AG09309 (cell line): ENCODE measurements at places on chromosomes 11 and 22.

- no peak for DNase-seq
Measured at GRCh38 chr11:129458278-129458677, 82.6 kb downstream of the BARX2 start.

- peak; percentile 76 for DNase-seq
Measured at GRCh38 chr22:45105281-45105702, 58.4 kb upstream of the NUP50 start.

GRCh38 chr11:57466680-57467079 lies 6.4 kb downstream of the RTN4RL2 start:
- DNase-seq, result no peak

- no peak for DNase-seq
Measured at GRCh38 chr11:34996958-34997357, 80.5 kb downstream of the PDHX start.

DNA sequence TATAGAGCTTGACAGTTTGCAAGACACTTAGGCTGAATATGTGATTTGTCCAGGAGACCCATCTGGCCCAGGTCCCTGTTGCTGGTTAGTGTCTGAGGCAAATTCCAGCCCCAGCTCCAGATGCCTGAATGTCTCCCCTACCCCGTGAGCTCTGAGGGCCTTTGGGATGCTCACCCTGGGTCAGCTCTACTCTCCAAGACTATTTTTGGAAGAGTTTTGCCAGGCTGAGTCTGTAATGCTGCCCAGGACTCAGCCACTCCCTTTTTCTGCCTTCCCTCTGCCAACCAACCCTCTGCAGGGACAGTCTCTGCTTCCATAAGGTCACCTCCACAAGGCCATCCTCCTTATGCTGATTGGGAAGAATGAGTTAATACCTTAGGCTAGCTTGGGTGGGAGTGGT lies 66.3 kb downstream of the CABIN1 start:
- DNase-seq, result no peak

DNA sequence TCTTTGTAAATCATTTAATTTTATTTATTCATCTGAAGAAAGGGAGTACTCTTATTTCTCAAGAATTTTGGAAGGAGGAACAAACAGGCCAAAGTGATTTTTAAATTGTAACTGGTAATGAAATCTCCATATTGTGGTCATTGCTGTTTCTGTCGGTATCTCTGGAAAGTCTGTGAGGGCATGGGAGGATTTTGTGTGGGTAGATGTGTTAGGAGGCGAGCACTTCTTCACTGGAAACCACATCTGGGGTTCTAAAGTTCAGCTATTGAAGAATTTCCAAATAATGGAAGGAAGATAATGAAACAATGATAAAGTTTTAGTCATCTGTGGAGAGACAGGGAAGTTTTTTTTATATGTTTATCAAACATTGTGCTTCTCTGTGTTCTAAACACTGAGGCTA lies 6.6 kb downstream of the TRIM34 start:
- no peak for DNase-seq

- no peak for DNase-seq
Measured at GRCh38 chr22:17047656-17048055, 37.1 kb upstream of the IL17RA start.

- no peak for DNase-seq
Measured at GRCh38 chr11:109422870-109423465, 978 bp downstream of the C11orf87 start.

DNA sequence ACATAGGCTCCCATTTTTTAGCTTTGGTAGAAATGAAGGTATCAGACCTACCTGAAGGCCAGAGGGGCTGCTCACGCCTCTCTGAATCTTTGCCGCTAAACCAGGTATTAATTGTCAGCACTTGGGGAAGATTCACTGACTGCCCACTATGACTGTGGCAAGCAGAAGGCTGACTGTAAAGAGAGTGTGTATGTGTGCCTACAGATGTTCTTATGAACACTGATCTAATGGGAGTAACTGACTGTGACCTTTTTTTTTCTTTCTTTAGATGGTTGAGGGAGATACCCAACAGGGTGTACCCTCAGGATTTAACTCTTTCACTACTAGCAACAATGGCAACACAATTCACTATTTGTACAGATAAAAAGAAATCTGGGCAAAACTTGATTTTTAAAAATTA lies at the start of gene RAG2:
TSS of gene RAG2 (minus strand) at position 186 of the 400 bp plus-strand sequence. CDS start 4,068 bp downstream, outside the sequence.
- DNase-seq, result no peak

GRCh38 chr11:22930816-22931594 lies 70.7 kb upstream of the CCDC179 start:
- no peak for DNase-seq

DNA sequence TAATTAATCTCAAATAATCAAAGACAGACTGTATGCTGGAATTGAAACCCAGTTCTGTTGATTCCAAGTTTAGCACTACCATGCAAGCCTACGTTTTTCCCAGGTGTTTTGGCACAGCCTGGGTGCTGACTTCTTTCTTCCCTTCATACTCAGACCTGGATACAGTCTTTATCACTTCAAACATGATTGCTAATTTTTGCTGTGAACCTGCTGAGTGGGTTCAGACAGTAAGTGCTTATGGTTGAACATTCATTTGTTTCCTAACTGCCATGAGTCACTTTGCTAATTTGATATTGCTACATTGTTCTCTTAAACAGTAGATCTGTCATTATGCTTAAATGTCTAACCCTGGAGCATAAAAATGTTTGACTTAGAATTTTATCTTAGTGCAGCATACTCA lies 12.2 kb downstream of the PAAF1 start:
- peak; percentile 34 for DNase-seq

GRCh38 chr22:27747396-27748221 lies 53.9 kb downstream of the MN1 start:
- DNase-seq, result no peak

DNA sequence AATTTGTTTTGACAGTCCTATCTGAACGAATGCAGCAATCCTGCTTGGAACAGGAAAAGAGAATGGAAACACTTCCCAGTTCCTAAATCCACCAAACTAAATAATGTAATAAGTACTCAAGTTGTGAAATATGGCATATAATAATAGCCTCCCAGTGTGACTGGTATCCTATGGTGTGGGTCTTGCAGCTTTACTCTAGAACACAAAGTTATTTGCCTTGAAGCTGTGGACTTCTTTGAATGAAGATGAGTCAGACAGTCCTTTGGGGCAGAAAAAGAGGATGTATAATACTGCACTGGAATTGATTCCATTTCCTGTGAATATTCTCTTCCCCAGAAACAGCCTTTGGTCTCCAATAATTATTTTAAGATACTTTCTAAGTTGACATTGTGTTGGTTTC lies 887.0 kb downstream of the KCNA4 start:
- no peak for DNase-seq

DNA sequence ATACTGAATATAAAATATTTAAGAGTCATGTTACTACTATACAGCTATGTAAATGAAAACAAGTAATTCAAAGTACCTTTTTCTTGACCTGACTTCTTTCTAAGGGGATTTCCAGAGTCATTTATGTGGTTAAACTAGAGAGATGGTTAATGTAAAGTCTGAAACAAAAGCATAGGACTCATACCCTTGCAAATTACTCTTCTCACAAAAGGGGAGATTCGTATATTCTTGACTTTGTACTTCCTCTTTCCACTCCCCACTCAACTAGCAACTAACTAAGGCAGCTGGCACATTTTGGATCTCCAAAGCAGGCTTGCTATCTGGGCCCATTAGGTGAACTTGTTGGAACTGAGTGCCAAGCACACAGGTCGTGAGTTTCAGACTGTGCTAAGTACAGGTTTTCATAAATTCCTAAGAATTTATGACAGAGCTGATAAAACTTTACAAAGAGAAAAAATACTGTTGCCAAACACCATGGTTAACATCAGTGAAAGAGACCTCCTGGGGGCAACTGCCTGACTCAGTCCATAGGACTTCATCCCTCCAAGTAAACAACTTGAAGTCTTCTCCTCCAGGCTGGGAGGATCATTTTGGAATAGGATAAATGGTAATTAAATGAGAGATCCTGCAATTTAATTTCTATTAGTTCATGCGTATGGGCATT lies 77.0 kb upstream of the DDI1 start:
- peak; percentile 35 for DNase-seq

DNA sequence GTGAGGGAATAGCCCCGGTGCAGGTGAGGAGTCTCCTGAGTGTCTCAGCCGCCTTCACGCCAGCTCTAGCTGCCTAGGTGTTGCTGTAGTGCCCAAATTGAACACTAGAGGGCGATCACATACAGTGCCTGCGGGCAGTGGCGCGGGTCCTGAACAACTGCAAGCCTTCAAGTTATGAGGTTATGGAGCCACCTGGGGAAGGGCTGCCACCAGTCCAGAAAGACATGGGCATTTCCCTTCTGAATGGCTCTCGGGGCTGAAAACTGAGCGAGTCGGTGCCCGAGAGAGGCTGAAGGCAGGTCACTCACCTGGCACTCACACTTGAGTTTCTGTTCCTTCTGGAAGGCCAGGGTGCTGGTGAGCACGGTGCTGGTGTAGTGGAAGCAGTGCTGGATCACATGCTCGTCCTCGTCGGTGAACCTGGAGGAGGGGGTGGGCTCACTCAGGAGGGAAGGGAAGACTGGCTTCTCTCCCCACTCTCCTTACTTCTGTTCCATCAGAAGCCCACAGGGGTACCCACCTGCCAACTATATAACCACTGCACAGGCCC lies 88.4 kb downstream of the PDE2A start:
- DNase-seq, result no peak

DNA sequence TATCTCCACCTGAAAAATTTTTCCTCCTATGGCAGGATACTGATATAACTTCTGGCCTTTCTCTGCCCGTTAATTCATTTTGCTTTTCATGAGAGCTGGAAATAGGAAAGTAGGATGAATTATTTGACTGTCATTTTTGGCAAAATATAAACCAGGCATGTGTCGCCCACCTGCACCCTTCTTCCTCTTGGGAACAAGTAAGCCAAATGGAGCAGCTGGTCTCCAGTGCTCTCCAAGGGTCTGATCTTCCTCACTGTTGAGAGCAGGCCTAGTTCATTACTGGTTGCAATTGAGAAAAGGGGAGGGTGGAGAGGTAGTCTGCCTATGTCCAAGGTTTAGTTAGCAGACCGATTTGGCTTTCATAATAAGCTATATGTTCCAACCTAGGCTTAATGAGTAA lies 582.2 kb downstream of the DLG2 start:
- DNase-seq, result no peak

DNA sequence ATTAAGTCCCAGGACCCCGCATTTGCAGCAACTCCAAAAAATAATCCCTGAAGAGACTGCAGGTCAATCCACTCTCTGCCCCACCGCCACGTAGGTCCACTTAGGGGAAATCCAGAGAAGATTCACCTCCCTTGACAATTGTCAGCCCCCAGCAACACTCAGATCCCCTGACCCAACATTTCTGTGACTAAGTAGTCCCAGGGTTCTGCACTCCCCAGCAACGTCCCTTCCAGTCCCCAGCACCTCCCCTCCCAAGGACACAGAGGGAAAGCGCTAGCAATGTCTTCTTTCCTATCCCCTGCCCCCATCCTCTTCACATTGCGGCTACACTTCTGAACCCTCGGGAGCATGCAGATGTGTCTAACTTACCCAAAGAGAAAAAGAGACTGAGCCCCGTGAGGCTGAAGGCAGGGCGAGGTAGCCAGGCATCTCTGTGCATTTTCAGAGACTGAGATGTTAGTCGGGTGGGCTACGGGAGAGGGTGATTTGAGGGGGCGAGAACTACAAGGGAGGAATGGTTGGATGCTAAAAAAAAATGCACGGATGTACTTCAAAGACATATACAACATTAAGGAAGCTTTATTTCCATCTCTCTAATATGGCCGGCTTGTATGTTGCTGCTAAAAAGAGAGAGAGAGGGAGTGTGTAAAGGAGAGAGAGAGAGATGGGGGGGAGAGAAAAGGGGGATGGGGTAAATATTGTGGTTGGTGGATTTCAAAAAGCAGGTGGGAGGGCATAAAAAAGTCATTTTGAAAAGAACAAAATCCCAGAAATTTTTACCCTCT lies at the start of gene SCN2B:
TSS of gene SCN2B (minus strand) at position 647 of the 785 bp plus-strand sequence. CDS start at position 439, 208 bp downstream.
- DNase-seq, result no peak

DNA sequence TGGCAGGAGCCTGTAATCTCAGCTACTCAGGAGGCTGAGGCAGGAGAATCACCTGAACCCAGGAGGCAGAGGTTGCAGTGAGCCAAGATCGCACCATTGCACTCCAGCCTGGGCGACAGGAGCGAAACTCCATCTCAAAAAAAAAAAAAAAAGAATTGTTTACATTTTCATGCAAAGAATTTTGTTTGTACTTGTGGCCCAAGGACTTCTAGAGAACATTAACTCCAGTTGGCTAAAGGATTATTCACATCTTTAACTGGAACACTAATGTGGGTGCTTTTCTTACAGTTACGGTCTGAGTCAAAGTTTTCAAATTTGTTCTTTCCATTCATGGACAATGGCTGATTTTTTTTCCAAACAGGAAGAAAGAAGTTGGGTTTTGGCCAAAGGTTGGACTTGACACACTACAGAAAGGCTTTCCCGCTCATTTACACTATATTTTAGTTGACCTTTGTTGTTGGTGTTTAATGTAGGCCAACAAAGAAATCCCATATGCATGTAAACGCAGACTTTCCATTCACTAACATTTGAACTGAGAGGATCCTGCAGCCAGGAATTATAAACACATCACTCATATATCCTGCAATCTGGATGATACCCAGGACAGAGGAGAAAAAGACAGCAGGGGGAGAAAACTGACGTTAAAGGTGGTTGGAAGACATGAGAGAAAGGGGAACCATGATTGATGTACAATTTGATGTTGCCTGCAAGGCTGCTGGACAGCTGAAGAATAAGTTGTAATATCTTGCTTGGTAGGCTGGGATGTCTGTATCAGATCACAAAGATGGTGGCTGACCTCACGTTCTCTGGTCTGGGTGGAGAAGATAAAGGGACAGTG lies 13.1 kb downstream of the POU2AF1 start:
- DNase-seq, result no peak

GRCh38 chr11:50155508-50155907 lies 122.8 kb downstream of the OR4C45 start:
- no peak for DNase-seq

- no peak for DNase-seq
Measured at GRCh38 chr22:42180349-42180842, 49.8 kb upstream of the CYP2D6 start.

GRCh38 chr22:38262051-38262795 lies 10.6 kb downstream of the TMEM184B start:
- DNase-seq, result no peak

DNA sequence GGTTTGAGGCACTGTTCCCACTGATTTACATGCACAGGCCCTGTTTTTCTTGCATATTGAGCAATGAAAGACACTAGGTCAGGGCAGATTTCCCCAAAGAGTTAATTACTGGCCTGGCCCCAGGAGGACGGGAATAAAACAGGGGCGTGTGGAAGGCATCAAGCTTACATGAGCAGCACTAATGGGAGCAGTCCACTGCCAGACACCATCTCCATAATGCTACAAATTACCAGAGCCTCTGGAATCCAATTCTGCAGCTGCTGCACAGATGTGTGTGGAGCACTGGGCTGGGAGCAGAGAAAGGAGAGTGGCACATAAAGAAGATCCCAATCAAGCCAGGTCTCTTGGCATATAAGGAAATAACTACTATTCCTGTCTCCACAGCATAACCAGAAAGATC lies 96.9 kb downstream of the CCDC34 start:
- no peak for DNase-seq

- peak; percentile 88 for DNase-seq
Measured at GRCh38 chr11:111819161-111819828, 52.1 kb downstream of the ALG9 start.

GRCh38 chr22:35900483-35901168 lies 128.0 kb downstream of the RBFOX2 start:
- no peak for DNase-seq

GRCh38 chr11:68998390-68998911 lies 14.6 kb downstream of the MRGPRF start:
- no peak for DNase-seq
